A172 (cell line): ENCODE measurements at places on chromosomes 13 and 19. TPM values are rescaled to one million over a fixed set of nuclear protein-coding genes. Genes with fewer than 3 reads are reported as not detected.

DNA sequence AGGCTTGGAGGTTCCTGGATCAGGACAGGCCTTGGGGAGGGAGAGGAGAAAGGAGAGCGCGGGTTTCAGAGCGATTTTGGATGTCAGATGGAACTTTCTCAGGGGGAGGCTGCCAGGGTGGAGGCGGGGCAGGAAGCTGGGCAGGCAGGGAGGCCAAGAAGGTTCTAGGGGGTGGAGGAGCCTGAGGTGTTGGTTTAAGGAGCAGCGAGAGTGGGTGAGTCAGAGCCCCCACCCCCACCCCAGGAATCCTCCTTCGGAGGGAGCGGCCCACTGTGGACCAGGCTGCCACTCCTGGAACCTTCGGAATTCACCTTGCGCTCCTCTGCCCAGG, 15.9 kb upstream of the NOP53 start:
- peak; percentile 91 for DNase-seq

- DNase-seq: no peak
Observed at GRCh38 chr13:23724196-23724970, 154.2 kb downstream of the TNFRSF19 start.

The PRTN3 gene
- 0.14 and 0.16 TPM in 2 replicates for total RNA-seq

GRCh38 chr13:39245688-39246087, 207.4 kb downstream of the NHLRC3 start:
- no peak for DNase-seq

The KLF5 gene
- total RNA-seq: 10.4 and 11.5 TPM in 2 replicates

DNA sequence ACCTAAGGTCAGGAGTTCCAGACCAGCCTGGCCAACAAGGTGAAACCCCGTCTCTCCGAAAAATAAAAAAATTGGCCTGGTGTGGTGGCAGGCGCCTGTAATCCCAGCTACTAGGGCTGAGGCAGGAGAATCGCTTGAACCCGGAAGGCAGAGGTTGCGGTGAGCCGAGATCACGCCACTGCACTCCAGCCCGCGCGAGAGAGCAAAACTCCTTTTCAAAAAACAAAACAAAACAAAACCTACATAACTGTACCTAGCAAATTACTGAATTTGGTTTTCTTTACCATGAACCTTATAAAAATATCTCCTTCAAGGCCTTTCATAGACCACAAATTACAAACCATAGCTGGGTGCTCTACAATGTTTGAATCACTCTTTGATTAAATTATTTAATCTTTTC, 760 bp downstream of the ZNF91 start:
- no peak for DNase-seq

The CCDC194 gene
- not detected in 2 replicates for total RNA-seq

GRCh38 chr19:19670070-19670551, 1.5 kb downstream of the ZNF101 start:
- DNase-seq: no peak

DNA sequence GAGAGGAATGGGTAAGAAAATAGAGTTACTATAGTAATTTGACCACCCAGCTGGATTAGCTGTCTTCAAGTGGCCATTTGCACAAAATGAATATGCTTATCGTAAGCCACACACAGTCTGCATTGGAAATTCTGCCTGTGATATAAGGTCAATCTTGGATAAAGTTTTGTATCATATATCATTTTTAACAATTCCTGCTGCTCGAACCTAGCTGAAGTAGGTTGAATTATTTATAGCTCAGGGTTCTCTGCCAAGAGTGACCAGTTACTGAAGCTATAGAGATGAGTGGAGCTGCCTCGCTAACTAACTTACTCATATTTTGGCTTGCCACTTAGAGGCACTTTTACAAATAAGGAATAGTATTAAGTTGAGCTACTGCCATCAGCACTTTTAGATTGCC, 220.9 kb downstream of the RGCC start:
- DNase-seq: peak; percentile 7

The ERF gene
- total RNA-seq: 43.6 and 52.8 TPM in 2 replicates

DNA sequence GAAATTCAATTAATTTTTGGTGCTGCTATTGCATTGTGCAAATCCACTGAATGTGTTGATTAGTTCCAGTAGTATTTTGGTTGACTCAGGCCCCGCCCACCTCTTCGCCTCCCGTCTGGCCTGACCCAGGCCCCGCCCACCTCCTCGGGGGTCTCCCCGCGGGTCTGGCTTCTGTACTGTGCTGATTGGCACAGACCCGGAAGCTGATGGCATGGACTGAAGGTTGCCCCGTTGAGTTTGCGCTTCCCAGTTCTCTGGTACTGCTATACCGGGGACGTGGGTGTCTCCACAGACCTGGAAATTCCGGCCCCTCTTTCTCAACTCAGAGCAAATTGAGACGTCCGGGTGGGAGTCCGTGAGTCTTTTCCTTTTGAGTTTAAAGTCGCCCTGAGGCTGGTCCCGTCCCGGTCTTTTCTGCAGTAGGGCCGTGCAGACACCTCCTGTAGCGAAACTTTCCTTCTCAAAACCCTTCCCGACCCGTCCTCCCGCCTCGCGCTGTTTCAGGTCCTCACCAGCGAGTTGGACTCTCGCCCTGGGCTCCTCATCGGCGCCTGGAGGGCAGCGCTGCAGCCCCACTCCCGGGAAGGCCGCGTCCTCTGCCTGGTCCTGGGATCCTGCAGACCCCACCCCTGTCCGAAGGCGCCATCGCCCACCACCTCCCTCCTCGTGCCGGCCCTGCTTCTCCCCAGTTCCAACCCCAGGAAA, 14.8 kb downstream of the ZNF701 start:
- no peak for DNase-seq

DNA sequence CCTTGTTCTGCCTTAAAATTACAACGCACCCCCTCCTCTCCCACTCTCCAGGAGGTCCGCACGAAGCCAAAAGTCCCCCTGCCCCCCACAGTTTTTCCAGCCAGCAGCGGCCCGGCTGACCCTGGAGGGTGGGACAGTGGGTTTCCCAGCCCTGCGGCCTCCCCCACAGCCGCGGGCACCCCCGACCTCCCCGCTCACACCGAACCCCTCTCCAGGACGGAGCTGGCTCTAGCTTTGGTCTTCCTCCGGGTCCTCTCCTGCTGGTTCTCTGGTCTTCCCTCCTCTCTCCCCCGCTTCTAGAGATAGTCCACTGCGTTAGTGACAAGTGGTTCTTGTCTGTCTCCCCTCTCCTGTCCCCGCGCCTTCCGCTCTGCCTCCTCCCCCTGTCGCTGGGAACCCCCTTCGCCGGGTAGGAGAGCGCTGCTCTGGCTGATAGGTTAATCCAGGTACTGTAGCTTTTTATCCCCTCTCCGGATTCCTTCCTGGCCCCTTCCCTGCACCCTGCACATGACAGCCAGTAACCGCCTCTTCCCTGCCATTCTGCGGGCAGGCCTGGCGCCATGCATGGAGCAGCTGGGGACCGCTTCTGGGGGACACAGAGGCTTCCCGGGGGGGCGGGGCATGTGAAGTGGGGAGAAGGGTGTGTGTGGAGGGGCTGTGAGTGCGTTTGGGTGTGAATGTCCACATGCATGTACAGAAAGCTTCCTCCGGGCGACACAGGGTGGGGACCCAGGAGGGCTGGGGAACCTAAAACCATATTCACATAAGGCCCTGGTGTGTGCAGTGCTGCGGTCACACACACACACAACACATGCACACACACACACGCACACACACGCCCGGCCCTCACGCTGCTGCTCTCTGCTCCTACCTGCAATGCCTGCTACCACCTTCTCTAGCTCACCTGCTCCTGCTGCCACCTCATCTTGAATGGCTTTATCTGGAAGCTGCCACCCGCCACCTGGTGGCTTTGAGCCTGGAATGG, 17.2 kb downstream of the PRR36 start:
- DNase-seq: no peak

The MADCAM1 gene
- 0.48 and 0.71 TPM in 2 replicates for total RNA-seq

The P2RY11 gene
- total RNA-seq: 1.5 and 2.9 TPM in 2 replicates

The MRPS12 gene
- 98.9 and 108 TPM in 2 replicates for total RNA-seq

The WDR88 gene
- not detected in 2 replicates for total RNA-seq

GRCh38 chr19:6632002-6632621, 37.8 kb downstream of the TNFSF14 start:
- peak; percentile 68 for DNase-seq

The MEIOSIN gene
- not detected in 2 replicates for total RNA-seq

The ZNF888 gene
- total RNA-seq: 6.6 and 7.8 TPM in 2 replicates

DNA sequence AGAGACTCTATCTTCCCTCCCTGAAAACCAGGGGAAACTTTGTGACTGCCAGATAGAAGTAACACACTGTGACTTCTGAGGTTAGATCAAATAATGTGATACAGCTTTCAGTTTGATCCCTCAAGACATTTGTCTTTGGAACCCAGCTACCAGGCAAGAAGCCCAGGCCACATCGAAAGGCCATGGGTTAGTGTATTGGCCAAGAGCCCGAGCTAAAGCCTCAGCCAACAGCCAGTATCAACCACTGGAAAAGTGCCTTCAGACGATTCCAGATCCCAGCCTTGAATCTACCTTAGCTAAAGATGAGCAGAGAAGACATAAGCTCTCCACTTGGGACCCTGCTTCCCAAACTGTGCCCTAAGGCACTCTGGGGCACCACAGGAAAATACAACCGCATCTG, 10.9 kb upstream of the TPTE2 start:
- DNase-seq: no peak

DNA sequence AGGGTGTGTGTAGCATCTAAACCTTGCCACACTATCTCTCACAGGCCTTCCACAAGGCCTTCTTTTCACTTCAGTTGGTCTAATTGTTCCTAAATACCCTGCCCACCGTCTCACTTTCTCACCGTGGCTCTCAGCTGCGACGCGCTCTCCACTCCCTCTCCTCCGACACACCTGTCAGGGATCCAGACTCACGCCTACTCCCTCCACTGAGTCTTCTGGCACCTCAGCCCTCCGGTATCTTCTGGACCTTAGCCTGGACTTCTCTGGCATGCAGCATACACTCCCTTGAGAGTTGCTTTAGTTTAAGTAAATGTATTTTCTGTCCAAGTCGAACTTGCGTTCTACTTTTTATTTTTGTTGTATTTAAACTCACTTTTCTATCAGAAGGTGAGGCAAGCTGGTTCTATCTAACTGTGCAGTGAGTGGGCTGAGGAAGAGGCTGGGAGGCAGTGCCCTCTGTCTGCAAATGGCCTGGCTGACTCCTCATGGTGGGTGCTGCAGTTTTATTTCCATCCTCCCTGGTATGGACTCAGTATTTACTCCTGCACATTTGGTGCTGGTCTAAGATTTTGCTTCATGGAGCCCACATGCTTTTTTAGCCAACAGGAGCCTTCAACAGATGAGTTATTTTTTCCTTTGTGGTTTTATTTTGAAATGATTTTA, 28.5 kb upstream of the ARGLU1 start:
- DNase-seq: no peak

GRCh38 chr13:80633251-80633650, 292.3 kb upstream of the SPRY2 start:
- no peak for DNase-seq

DNA sequence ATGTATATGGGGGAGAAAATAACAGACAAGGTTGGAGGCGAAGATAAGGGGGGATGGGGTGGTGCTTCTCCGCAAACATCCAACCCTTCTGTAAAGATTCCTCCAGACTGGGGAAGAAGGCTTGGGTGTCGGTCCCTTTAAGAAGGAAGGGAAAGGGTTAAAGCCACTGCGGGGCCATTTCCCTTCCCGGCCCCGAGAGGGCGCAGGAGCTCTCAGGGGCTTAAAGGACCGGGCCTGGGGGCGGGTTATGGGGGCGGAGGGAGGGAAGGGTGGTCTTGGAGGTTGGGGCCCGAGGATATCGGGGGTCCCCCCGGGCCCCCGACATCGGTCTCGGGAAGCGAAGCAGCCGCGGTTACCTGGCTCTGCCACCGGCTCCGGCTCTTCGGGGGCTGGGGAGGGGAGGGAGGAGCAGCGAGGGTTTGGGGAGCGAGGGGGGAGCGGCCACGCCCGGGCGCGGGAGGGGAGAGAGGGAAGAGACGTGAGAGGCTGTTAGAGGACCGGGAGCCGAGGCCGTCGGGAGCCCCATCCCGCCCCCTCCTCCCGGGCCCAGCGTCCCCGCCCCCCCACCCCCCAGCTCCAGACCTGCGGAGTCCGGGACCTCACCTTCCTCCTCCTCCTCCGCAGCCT, 2.8 kb downstream of the TNNT1 start:
- peak; percentile 88 for DNase-seq

- no peak for DNase-seq
Observed at GRCh38 chr13:44908266-44908665, 81.0 kb downstream of the NUFIP1 start.

- no peak for DNase-seq
Observed at GRCh38 chr13:23963947-23964346, 66.6 kb upstream of the C1QTNF9B start.
